WERI-Rb-1 (cell line): ENCODE measurements at places on chromosomes 11 and 22.
A peak's percentile ranks its signal among the peaks of the same experiment; 100 is the strongest.

DNA sequence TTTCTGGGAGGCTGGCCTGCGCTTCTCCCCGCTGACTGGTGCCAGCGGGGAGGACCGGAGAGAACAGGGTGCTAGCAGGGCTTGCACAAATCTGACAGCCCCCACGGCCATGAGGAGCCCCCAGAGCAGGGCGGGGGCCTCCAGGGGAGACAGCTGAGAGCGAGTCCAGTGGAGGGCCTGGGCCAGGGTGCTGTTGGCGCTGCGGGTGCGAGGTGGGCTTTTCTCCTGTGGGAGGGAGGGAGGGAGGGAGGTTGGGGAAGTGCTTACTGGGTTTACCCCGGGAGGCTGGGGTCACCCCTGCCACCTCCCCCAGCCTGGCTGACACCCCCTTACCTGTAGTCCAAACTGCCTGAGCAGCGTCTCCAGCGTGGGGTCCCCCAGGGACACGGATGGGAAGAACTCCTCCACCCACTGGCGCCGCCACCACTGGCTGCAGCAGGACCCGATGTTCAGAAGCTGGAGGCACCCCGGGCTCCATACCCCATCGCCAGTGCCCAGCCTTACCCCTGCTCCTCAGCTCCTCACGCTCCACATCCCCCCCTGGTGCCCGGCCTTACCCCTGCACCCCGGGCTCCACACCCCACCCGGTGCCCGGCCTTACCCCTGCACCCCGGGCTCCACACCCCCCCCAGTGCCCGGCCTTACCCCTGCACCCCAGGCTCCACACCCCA, 3.9 kb downstream of the LMF2 start:
- no peak for DNase-seq

GRCh38 chr22:23591201-23591791, 11.2 kb upstream of the IGLL1 start:
- peak; percentile 80 for DNase-seq

DNA sequence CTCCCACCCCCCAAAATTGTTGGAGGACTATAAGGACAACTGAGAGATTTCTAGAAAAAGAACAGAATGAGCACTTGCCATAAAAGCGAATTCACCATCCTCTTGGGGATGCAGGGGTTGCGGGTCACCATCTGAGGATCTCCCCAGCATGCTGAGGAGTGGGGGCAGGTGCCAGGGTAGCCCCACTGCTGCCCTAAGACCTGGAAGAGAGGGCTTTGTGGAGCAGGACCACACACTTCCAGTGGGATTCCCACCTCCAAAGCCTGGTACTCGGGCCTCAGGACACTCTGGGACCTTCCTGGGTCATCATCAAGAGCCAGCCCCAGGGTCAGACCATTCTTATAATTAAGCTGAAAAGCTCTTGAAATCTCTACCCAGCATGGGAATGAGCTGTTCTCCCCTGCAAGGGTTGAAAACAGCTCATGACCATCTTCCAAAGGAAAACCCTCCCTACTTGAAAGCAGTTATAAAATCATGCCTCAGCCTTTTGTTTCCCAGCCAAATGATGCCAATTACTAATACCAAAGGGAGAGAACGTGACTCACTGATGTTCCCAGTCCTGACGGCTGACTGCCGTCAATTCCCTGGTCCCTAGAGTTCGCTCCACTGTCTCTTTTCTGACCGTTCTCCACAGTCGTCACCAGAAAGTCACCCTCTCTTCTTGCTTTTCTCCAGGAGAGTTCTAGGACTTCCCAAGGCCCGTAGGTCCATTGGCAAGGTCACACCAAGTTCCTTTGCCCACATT, 76.8 kb upstream of the CREB3L1 start:
- no peak for DNase-seq

DNA sequence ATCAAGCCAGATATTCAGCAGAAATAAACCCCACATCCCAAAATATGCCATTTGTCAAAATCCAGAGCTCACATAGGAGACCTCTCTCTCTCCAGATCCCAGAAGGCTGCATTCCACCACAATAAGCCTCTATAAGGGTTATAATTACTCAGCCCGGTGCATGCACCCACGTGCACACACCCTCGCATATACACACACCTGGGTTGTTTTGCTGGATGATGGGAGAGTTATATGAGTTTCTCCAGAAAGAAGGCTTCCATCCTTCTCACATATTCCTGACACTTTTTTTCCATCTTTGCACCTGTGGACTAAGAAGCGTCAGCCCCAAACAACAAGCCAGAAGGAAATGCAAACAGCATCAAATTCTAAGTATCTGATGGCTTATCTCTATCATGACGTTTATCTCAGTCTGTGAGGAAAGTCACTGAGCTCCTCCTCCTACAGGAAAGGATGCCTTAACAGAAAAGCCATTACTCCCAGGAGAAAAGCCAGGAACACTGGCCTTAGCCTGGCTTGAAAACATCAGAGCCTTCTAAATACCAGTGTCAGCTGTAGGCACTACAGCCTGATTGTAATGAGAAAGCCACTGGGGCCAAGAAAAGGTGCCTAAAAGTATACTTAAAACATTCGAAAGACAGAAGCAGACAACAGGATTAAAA, 253.2 kb downstream of the LARGE1 start:
- DNase-seq = no peak

GRCh38 chr22:35454416-35455054, 54.6 kb downstream of the MCM5 start:
- DNase-seq = no peak

DNA sequence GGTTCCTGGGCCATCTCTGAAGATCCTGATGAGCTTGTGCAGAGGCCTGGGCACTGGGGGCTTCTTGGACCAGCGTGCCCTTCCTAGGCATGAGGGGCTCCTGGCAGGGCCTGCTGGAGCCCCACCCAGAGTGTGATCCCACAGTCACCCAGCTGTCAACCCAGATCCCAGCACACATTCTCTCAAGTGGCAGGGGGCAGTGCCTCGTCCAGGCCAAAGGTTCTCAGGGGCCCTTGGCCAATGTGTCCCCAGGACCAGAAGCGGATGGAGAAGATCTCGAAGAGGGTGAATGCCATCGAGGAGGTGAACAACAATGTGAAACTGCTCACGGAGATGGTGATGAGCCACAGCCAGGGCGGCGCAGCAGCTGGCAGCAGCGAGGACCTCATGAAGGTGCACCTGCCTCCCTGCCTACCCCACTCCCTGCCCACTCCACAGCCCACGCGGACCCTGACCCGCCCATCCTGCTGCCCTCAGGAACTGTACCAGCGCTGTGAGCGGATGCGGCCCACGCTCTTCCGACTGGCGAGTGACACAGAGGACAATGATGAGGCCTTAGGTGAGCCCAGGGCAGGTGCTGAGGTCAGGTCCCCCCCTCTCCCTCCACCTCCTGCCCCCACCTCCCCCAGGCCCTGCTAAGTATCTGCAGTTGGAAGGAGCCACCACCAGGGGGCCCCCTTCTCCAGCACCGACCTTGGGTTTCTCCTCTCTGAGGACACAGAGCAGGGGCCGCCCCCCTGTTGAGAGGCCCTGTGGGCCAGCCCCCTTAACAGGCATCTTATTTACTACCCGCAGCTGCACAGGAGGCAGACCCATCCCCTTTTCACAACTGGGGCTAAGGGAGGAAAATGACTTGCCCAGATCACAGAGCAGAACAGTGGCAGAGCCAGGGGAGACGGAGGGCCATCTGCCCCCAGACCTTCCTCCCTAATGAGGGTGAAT, 14.7 kb downstream of the GGA1 start:
- peak; percentile 74 for DNase-seq

- DNase-seq = no peak
Observed at GRCh38 chr22:37275622-37276021, 6.7 kb upstream of the CYTH4 start.

GRCh38 chr11:15159085-15159484, 44.4 kb downstream of the INSC start:
- no peak for DNase-seq

DNA sequence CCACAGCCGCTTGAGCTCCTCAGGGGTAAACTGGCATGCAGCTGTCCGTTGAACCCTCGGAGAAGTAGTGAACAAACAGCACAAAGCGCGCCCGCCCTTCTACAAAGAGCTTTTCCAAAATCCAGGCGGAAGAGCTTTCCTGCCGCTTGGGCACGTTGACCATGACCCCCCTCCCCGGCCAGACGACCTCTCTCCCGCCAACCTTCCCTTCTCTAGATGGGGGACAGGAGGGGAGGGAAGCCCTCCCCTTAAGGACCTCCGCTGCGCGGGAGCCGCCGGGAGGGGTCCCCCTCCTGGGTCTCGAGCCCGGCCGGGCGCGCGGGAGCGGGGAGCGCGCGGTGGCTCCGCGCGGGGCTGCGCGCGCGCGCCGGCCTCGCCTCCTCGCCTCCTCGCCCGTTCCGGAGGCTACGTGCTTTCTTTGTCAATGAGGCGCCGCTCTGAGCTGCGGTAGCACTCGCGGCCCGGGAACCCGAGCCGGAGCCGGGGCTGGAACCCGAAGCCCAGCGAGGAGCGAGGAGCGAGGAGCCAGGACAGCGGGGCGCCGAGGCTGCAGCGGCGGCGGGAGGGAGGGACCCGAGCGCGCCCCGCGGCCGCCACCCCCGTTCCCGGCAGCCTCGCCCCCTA, 118.6 kb downstream of the HIPK3 start:
- DNase-seq = peak; percentile 40

DNA sequence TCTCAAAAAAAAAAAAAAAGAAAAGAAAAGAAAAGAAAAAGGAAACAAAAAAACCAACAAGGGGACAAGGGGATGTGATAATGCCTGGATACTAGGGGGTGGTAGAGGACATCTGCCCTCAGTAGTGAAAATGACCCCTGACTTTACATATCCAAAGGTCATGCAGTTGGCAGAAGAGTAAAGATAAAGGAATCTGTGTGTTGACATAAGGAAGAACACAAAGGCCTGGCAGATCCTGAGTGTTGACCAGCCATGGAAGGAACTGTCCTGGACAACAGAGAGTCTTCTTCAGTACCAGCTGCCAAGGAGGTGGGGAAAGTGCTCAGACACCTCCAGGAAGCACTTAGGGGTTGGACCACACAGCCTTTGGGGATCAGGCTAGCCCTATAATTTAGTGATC, 12.6 kb downstream of the SLC43A1 start:
- DNase-seq = no peak

- DNase-seq = peak; percentile 69
Observed at GRCh38 chr11:8090756-8091155, 9.7 kb downstream of the TUB start.

DNA sequence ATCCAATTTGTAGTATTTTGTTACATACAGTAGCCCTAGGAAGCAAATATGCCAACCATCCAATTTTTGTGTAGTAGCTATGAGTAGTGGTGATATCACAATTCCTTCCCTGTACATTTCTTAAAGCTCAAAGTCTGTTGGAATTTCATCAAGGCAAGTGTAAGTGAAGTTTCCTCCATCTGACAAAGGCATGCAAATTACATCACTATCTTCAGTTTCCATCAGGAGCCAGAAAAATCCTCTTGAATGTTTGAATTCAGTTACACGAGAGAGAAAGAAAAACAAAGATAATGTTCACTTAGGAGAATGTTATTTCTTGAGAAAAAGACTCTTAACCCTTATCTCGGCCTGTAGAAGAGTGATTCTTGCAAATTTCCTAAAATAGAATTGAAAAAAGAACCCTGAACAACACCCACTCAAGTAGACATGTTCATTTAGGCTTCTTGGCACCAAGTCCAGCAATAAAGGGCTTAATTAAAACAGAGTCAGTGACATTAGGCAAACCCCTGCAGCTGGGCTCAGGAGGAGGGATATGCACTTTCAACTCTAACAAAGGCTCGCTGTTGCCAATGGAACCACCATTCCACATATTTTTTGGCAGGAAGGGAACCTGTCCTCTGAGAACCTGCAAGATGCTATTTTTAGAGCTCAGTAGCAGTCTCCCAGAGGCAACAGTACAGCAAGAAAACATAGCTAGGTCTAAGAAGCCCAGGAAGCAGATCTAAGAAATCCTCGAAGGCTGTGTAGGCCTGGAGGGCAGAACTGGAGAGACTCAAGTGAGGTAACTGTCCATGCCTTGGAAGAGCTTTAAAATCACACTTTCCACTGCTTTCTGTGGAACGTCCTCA, 144.6 kb downstream of the CCDC81 start:
- DNase-seq = no peak

- peak; percentile 78 for DNase-seq
Observed at GRCh38 chr22:32796865-32797573, 4.5 kb upstream of the TIMP3 start.

GRCh38 chr11:60830478-60831142, 11.3 kb upstream of the CCDC86 start:
- no peak for DNase-seq

DNA sequence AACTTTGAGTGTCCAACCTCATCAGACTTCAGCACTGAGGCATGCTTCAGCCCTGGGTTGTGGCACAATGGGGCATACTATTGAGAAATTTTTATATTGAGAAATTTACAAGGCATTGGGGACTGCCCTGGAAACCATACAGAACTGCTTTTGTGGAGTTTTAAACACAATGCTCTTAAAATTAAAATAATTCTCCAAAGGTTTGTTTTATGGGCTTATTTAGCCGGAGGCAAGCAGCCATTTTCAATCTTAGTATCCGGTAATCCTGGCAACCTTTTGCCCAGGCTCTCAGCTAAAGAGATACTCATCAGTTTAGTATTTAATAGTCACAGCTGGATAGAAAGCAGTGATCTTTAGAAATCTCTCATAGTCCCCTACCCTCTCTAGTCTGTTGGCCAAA, 3.1 kb upstream of the EXPH5 start:
- no peak for DNase-seq

GRCh38 chr11:113110046-113110445, 148.8 kb downstream of the NCAM1 start:
- no peak for DNase-seq
